Activated T-cell treated with anti-CD3 and anti-CD28 coated beads, Interleukin-2, amount 50 U/mL, for 48 hours (primary cell): ENCODE measurements at places on chromosomes 2 and 18.

DNA sequence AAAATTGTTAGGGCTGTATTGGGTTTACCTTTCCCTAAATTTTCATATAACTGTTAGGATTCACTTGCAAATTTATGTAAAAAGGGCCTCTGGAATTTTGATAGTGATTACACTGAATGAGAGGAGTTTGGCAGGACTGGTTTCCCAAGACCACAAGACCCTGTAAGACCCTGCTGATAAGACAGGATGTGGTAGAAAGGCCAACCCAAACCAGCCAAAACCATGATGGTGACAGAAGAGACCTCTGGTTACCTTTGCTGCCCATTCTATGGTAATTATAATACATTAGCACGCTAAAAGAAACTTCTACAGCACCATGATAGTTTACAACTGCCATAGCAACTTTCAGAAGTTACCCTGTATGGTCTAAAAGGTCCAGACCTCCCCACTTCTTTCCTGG, 8.3 kb upstream of the CASP10 start:
- no peak for DNase-seq

DNA sequence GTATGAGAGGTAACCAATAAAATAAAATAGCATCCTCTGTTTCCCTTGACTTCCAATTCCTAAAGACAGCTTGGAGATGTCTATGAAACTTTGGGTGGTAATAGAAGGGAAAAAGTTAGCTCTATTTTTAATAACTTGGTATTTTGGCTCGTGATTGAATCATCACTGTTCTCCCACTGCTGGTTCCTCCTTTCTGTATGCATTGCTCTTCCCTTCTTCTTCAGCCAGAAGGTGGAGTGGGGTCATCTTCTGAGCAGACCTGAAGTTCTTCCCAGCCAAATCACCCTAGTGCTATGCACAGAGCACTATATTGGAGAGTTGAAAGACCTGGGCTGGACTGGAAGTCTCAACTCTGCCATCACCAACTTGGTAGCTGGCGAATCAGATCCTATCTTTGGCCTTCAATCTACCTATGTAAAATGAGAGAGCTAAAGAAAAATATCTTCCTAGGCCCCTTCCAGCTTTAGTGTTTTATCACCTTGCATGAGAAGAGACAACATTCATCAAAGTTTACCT, 54.1 kb downstream of the CPO start:
- DNase-seq: no peak

DNA sequence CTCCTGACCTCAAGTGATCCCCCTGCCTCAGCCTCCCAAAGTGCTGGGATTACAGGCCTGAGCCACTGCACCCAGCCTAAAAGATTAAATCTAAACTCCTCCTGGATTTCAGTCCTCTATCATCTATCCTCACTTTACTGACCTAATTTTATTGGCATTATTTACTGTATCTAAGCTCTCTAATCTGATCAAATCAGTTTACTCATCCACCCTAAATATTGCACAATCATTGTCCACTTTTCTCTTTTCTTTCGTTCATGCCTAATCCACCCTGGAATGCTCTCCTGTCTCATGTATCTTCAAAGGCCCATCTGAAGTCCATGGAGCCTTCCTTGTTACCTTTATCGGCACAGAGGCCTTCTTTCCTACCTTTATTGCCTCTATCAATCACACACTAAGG, 31.6 kb upstream of the GPR155 start:
- no peak for DNase-seq

DNA sequence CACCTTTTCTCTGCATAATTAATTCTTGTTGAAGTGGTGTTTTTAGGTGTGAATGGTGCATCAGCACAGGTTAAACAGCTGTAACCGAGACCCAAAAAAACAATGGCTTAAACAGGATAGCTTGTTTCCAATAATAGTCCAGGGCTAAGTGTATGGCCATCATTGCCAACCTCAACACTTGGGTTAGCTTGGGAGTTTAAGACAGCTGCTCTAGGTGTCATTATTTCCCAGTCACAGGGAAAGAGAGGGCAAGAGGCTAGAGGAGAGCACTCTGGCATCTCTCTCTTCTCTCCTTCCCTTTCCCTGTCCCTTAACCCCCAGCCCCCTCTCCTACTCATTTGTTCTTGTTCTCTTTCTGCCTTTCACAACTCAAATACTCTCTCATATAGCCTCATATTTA, 21.1 kb downstream of the BIRC6 start:
- DNase-seq: no peak

- DNase-seq: no peak
These were observed 124.3 kb upstream of the SLC39A10 start for GRCh38 chr2:195532628-195533271.

- no peak for DNase-seq
These were observed 4.8 kb upstream of the CDC42EP3 start for GRCh38 chr2:37676274-37676673.

DNA sequence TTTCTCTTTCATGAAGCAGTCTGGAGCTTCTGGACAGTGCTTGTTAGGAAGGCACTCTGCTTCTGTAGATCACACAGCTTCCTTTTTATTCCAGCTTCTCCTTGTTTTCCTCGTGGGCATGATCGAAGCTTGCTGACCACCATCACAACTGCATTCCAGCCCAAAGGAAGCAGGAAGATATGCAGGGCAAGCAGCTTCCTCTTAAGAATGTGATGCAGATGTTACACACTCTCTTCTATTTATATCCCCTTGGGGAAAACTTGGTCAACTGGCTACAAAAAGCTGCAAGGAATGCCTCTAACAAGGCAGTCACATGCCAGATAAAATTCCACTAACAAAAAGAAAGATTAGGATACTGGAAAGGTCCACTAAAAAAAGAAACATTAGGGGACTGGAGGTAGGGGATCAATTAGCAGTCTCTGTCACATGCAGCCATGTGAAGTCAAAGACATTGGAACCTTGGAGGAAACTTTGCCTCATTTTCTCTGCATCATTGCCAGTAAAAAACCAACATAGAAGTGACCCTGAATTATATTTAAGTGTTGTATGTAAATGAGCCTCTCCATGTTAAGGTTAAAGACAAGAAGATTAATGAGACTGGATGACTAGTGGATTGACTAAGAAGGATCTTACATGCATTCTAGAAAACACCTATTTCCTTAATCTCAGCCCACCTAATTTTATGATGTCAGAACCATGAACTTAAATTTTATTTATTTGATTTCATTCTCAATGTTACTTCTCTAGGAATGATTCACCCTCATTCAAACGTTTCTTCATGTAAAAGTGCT, 98.3 kb downstream of the NAB1 start:
- DNase-seq: no peak

- DNase-seq: no peak
These were observed 129.8 kb upstream of the SOX11 start for GRCh38 chr2:5562426-5562825.

DNA sequence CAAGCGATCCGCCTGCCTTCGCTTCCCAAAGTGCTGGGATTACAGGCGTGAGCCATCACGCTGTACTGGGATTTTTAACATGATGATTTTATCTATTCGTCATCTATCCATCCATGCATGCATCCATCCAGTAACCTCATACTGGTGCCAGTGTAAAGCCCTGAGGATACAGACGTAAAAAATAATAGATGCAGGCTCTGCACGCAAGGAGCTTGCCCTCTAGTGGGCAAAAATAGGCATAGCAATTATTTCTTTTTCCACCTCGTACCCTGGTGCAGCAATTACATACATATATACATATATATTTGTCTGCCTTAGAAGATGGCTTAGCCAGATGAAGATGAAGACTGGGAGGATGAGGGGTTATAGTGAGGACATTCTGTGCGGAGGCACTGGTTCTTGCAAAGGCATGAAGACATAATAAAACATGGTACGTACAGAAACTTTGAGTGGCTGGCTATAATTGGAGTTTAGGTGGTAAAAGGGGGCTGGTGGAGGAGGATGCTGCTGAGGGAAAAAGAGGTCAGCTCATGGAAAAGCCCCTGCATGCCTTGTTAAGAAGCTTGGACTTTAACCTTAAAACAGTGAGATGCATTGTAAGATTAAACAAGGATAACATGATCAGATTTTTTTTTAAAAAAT, 19.6 kb upstream of the RPIA start:
- DNase-seq: no peak

DNA sequence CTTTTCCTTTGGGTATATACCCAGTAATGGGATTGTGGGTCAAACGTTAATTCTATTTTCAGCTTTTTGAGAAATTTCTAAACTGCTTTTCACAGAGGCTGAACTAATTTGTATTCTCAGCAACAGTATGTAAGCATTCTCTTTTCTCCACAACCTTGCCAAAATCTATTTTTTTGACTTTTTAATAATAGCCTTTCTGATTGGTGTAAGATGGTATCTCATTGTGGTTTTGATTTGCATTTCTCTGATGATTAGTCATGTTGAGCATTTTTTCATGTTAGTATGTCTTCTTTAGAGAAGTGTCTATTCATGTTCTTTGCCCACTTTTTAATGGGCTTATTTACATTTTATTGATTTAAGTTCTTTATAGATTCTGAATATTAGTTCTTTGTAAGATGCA, 145.5 kb downstream of the TRABD2A start:
- no peak for DNase-seq

DNA sequence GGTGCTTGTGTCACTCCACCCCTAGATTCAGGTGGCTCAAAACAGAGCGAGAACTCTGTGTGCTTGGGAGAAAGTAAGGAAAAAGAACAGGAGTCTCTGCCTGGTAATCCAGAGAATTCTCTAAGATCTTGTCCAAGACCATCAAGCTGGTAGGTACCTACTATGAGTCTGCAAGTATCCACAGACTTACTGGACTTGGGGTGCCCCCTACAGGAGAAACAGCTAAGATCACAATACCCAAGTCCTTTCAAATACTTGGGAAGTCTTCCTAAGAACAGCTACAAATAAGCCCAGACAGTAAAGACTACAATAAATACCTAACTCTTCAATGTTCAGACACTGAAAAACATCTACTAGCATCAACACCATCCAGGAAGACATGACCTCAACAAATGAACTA, 1143.6 kb upstream of the ACVR2A start:
- DNase-seq: no peak

DNA sequence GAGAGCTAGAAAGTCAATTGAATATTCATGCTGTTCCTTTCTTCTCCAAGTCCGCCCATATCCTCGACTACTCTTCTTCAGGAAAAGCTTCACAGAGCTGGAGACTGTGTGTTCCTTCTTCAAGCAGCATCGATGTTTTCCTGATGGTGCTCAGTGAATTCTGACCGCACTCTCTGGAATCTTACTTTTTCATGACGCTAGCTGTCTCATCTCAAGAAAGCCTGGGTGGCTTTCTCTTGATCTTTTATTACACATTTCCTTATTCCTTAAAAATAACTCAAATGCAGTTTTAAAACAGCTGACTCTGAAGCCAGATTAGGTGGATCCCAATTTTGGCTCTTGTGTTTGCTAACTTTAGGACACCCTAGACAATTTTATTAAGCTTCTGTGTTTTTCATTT, 1245.1 kb upstream of the LRRTM1 start:
- no peak for DNase-seq

GRCh38 chr2:137237055-137237454, 471.7 kb downstream of the THSD7B start:
- DNase-seq: no peak

DNA sequence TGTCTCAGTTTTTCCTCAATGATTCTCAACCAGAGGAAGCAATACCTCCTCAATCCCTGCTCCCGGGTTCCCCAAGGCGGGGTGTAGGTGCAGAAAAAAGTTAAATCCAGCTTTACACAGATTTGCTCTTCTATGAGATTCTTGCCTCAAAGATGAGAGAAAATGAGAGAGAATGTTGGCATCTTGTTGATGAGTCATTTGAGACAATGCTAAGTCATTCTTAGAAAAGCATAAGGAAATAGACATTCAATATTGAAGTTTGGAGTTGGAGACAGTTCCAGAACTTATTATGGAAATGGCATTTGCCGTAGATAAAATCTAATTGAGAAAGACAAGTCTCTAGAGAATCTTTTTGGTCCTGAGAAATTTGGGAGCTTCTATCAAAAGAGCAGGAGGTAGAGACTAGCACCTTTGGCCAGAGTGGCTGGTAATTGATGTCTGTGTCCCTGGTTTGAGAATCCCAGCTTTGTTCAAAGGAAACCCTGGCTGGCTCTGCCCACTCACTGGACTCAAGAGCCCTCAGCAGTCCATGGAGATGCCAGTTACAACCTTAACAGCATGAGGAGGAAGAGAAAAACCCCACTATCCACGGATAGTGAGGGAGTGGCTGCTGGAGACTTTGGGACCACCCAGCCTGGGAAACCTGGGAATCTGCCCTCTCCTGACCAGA, 181.2 kb downstream of the FAM124B start:
- no peak for DNase-seq

DNA sequence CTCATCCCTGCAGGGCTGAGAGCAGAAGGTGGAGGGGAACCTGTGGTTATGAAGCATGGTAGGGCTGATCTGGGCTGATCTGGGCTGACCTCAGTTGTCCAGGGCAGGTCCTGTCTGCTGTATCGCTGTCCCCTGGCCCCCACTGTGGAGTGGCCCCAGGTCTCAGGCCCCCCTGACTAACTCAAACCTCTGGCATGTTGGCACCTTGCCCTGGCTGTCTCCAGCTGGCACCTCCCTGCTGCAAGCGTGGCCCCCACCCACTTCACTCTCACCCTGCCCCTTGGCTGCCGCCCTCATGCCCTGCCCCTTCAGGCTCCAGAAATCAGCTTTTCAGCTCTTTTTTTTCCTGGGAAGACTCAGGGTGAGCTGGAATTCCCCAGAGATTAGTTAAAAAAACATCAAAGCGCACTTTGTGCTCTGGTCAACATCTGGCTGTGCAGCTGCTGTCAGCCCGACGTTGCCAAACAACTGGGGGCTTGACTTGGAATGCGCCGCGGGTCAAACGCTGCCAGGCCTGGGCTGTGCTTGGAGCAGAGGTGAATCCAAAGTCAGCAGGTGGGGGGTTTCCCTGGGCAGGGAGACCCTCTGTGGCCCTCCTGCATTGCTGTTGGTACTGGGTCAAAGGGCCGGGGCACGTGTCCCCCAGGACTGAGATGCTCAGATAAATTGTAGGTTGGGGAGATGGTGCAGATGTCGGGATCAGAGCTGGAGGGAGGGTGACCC, 173.8 kb upstream of the HDAC4 start:
- DNase-seq: no peak

- DNase-seq: no peak
These were observed 98.4 kb upstream of the GULP1 start for GRCh38 chr2:188193230-188193629.

GRCh38 chr2:127155028-127155581, 48.2 kb upstream of the BIN1 start:
- DNase-seq: no peak

GRCh38 chr2:234044157-234044556, 6.3 kb upstream of the SPP2 start:
- DNase-seq: no peak

- DNase-seq: no peak
These were observed 59.9 kb downstream of the SMAD2 start for GRCh38 chr18:47870605-47871004.

- DNase-seq: no peak
These were observed 81.3 kb upstream of the PELI1 start for GRCh38 chr2:64225491-64225890.
